CD4-positive, alpha-beta T cell (primary cell): ENCODE measurements at places on chromosomes 6 and 20.

DNA sequence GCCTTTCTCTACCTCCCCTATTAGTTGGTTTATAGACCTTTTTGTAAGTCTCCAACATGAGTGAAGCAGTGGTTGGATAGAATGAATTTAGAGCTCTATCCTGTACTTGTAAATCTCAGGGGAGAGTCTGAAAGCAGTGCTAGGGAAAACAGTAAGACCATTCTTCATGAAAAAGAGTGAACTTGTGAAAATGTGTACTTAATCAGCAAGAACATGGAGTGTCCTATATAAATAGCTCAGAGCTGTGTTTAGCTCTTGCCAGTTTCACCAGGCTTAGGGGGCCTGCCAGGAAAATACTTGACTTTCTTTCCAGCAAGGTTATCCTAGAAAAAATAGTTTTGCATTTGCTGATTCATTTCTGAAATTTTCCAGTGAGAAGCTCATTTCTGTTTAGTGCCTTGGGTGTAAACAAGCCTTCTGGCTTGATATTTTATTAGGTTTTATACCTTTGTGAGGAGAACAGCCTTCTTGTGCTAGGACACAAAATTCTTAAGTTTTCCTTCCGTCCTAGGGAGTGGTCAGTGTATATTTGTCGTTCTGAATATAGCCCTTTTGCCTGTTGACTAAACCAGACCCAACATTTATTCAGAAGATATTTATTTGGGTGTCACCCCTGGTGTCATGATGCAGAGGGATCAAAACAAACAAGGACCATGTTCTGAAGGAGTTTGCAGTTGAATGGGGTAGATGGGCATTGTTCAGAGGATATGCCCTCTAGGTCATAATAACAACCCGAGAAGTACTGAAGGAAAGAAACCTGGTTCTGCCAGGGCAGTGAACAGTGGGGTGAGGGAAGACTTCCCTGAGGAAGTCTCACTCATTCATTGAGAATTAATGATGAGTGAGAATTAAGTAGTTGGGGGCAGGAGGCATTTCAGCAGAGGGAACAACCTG is 7.6 kb downstream of the ARFGEF2 start:
- DNase-seq, result no peak

DNA sequence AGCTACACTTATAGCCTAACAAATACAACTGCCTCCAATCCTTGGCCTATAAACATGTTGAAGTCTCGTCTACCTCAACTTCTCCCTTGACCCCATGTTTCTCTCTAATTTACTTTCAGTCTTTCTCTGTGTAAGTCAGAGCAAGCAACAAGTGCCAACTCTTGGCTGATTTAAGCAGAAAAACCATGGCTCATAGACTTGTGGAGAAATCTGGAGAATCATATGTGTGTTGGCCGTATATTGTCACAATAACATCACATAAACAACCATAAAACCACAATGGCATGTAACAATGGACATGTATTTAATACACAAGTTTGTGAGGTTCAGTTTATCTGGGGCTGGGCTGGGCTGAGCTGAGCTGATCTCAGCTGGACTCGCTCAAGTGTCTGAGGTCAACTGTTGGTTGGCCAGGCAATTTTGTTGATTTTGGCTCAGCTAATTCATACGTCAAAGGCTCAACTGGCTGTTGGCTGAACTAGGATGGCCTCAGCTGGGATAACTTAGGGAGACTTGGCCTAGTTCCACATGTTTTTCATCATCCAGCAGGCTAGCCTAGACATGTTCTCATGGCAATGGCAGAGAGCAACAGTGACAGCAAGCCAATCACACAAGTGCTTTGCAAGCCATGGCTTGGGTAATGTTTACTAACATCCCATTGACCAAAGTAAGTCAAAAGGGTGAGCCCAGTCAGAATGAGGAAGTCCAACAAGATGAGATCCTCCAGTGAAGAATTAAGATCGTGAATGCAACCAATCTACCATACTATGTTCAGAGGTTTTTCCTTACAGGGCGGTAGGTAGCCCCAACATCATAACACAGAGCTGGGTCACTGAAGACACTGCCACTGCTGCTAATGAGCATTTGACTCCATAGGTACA is 12.9 kb upstream of the TBC1D22B start:
- no peak for DNase-seq

DNA sequence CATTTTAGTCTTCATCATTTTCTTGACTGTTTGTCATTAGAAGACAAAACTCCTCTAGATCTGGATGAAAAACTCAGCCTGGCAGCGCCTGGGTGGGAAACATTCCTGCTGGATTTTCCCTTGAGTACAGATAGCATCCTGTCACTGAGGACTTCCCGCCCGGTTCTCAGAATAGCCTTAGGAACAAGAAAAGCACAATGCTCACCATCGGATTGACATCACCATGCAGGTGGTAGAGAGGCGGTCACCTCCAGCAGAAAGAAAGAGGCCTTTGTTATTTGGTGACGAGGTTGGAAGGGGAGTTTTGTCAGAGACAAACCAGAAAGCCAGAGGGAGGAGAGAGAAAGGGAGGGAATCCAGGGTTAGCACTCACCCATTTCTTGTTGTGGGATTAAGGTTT is 39.8 kb downstream of the KIF25 start:
- DNase-seq, result no peak

- DNase-seq, result no peak
Observed at GRCh38 chr20:30985386-30985785, 272.1 kb upstream of the DEFB115 start.

DNA sequence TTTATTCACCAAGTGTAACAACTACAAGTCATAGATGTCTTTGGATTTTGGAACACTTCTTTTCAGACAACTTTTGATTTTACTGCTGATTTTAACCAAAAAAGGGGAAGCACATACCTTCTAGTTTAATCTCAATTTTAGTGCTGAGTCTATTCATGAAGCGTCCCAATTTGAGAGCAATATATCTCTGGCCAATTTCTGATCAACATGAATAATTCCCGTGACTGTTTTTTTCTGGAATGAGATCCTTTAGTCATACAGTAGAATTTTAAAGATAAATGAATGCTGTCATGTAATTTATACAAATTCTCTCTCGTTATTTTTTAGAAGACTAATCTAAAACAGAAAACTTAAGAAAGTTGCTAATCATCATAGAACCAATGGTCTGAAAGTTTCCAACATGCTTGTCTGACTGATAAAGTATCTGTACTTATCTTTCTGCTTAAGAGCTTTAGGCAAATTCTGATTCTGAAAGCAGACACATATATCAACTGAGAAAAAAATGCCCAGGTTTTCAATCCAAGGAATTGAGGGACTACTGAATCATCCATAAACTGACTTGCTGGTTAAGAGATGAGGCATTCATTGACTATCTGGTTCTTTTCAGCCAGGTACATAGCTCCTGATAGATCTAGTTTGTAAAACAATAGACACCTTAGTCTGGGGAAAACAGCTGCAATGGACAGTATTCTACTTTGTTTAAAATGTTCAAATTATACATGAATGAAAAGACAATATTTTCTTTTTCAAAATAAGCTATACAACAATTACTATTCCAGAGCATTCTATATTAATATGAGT is 657.5 kb downstream of the RFPL4B start:
- no peak for DNase-seq

- DNase-seq, result no peak
Observed at GRCh38 chr6:142783499-142783898, 161.5 kb downstream of the HIVEP2 start.

GRCh38 chr6:166930354-166930891 is 25.9 kb downstream of the RNASET2 start:
- DNase-seq, result no peak

GRCh38 chr20:48772183-48772976 is 55.4 kb downstream of the PREX1 start:
- DNase-seq, result no peak

- DNase-seq, result peak; percentile 34
Observed at GRCh38 chr6:110296241-110297025, 61.7 kb downstream of the METTL24 start.

DNA sequence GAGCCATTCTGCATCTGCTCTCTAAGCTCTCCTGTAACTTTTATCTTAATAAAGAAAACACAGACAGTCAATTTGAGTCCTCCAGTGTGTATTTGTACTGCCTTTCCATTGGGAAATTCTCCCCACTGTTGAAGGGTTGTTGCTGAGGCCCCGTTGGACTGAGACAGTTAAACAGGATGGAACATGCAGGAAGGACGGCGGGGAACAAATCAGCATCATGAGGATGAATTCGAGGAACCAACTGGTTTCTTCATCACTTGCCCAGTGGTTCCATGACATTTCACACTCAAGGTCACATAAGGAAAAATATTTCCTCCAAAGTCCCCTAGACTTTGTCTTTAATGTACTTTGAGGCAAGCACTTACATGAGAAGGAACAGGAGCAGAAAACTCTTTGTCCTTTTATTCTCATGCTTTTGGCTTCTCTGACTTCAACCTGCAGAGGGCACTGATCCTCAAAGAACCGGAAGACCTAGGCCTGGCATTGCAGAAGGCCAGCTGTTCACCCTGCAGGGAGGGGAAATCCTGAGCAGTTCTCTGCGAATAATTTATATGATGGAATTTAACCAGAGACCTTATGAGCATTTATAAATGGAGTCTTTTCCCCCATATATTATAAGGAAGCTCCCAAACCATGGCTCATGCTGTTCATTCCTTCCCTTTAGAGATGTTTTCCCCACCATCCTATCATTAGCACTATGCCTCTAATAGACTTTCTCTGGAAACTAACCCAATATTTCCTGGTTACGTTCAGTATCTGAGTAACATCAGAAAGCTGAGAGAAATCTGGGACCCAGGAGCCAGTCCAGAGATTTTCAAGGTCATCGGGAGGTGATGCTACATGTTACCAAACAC is 55.2 kb upstream of the ADGRF1 start:
- no peak for DNase-seq

DNA sequence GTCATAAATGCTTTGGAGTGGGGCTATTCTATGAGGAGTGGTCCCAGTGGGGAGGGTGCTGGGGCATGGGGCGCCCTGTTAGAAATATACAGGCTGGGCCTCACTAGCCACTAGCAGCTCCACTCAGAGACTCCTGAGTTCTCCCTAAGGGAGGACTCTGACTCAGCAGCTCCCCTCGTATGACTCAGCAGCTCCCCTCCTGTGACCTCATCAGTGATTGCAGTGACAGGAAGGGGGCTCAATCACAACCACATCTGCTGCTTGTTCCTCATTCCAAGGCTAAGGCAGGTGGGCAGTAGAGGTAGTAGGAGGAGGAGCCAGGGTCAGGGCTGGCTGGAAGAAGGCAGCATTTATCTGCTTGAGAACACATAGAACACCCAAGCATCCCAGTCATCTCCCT is 73.7 kb downstream of the PRND start:
- DNase-seq, result no peak

- DNase-seq, result no peak
Observed at GRCh38 chr6:17258749-17259148, 22.4 kb upstream of the RBM24 start.

- DNase-seq, result no peak
Observed at GRCh38 chr6:17842934-17843821, 136.5 kb upstream of the NUP153 start.

GRCh38 chr20:51350941-51351631 is 191.4 kb downstream of the NFATC2 start:
- no peak for DNase-seq

DNA sequence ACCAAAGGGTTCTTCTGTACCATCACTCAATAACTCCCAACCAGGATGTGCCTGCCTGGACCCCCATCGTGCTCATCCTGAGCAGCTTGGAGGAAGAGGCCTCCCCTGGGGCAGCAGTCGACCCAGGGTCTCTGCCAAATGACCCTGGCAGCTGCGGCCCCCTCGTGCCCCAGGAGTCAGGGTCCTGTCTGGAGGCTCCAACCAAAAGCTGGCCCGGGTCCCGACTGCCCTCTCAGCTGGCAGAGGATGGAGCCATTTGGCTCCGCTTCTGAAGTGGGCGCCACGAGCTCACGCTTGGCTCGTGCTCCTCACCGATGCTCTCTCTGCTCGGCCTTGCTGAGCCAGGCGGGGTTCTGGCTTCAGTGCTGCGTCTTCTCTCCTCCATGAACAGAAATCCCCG is 56.8 kb downstream of the TFAP2C start:
- DNase-seq, result no peak

- DNase-seq, result no peak
Observed at GRCh38 chr6:39188571-39188970, 40.7 kb downstream of the KCNK5 start.

GRCh38 chr20:33443006-33443511 is 504 bp downstream of the SNTA1 start:
- DNase-seq, result peak; percentile 15

DNA sequence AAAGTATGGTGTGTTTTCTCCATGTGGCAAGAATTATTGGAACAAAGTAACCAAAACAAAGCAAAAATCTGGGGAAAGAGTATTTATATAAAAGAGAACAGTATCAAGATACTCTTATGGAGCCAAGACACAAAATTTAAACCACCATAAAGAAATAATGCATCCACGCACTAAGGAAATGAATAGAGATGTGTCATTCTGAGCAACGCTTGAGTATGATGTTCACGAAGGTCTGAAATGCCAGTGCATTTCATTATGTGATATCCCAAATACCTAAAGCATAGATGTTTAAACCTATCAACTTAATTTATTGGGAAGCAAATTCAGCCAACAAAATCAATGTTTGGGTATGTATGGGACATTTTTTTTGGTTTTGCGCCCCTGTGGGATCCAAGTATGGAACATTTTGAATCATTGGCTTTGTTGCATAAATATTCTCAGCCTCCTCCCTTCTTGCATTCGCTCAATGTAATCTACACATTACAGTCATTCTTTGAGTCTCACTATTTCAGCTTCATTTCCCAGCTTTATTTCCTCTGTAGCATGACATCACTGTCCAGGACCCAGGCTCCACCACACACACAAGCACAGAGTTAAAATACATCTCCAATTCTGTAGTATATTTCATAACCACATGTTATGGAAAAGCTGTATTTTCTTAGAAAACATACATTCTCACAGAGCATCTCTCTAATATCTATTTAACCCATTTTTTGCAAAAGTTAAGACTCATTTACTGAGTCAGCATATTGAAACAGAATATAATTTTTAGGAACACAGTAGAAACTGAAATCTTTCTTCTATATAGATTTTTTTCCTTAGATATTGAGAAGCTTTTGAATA is 11.6 kb upstream of the MOXD1 start:
- no peak for DNase-seq

DNA sequence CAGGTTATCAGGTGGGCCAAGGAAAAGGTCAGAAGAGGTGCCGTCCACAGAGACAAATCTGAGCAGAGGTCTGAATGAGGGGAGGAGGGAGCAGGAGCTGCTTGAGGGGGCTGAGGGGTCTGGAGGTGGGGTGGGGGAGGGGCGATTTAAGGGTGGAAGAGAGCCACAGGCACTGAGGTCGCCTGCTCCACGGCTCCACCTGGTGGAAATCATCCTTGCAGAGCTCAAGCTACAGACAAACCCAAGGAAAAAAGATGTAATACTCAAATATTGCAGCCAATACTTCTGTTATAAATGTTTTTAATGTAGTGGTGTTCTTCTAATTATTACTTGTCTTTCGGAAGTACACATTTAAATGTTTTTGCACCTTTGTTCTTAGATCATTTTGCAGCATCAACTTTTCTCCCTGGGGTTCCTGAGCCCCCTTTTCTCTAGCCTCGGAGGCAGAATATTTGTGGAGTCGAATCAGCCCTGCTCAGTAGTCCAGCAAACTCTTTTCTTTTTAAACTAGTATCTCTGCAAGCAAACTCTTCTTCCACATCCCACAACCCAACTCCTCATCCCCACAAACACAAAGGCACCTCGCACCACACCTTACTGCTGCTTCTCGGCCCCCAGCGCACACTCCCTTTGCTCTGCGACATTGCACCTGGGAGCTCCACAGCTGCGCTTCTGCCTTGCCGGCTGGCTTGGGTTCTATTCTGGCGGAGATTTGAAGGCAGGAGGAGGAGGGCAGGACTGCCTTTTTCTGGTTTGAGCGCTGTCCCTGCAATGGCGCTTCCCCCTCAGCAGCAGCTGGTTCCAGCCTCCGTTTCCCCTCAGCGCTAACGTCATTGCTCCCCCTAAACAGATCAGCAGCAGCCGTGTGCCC is 51.0 kb upstream of the TFAP2A start:
- no peak for DNase-seq

- no peak for DNase-seq
Observed at GRCh38 chr6:26351544-26351953, 13.4 kb upstream of the BTN3A2 start.
